Midbrain (tissue), 1 donor: ENCODE measurements at places on chromosomes 2 and 18.

GRCh38 chr18:72056171-72056570, 488.0 kb downstream of the CBLN2 start:
- DNase-seq = no peak

GRCh38 chr18:6751222-6751621, 21.7 kb downstream of the ARHGAP28 start:
- no peak for DNase-seq

DNA sequence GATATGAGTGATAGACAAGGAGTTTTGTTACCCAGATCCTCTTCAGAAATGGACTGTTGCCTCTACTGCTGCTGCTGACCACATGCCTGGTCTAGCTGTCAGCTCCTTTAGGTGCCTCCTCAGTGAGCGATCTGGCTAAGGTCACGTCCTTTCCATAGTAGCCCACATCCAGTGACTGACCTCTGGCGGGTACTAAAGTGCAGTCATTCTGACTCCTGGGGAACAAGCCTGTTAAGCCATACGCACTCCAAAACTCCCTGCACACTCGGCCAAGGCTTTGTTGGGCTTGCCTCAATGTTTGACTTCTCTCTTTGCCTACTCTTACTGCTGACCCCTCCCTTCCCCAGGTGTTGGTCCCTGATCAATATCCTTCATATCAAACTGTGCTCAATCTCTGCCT, 685.2 kb downstream of the IRS1 start:
- no peak for DNase-seq

GRCh38 chr18:22564036-22564435, 146.3 kb upstream of the CTAGE1 start:
- no peak for DNase-seq

DNA sequence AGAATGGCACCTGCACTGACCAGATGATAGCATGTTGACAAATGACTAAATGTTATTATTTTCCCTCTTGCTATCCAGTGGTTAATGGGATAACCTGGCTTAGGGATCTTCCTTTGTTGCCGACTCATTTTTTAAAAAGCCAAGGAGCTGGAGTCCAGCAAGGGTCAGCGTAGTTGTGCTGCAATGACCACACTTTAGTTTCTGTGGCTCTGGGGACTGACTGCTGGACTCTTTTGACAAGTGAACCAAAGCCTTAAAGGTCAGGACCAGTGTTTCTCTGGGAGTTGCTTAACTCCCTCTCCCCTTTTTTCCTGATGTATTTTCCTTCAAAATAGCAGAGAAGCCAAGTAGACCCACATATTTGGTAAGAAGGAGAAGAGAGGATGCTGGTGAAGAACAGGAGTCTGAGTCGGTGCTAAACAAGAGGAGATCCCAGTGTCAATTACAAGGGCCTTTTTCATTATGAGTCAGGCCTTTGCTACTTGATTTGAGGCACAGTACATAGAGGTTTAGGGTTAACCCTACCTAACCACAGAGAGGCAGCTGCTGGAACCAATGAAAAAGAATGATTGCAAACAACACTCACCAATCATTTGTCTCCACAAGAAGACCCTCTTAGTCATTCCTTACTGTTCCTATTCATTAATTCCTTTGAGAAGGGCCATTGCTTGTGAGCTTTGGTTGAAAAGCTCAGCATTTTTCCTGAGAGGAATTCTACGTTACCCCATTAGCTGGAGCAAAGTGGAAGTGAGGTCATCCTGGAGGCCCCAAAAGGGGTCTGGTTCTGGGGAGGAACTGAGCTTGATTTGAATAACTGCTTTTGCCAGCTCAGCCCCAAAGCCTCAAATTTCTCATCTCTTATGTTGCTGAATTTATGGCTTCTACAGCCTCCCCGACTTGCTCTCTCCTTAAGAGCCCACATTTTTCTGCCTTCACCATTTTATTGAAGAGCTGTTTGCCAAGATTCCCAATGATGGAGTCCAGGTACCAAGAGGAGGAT, 137.6 kb upstream of the HNMT start:
- no peak for DNase-seq

- DNase-seq = no peak
Measured at GRCh38 chr2:134275058-134275862, 21.4 kb downstream of the MGAT5 start.

DNA sequence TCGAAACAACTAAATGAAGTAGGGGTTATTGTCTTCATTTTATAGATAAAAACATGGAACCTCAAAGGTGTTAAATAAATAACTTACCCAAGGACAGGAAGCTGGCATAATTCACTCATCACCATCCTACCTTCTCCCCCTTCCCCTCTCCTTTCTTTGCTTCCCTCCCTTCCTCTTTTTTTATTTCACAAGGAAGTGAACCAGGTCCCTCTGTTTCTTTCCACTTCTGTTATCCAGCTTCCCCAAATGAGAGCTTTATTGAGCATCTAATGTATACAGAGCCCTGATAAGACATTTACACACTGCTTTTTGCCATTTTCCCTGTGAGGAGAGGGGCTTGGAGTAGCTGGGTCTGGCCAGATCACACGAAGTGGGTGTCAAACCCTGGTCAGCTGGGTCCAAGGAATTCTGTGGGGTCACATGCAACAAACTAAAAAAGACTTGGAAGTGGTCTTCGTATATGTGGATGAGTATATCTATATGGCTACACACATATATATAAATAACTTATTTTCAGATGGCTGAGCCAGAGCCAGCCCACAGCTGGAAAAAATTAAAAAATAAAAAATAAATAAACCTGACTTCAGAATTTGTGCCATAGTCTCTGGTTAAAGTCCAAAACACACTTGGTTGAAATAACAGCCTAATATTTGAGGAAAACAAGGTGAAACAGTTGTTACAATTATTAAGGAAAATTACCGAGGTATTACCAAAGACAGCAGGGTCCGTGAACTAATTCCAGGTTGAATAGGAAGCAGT, 49.3 kb upstream of the FOSL2 start:
- no peak for DNase-seq

- DNase-seq = no peak
Measured at GRCh38 chr2:217938036-217938435, 64.8 kb downstream of the TNS1 start.

DNA sequence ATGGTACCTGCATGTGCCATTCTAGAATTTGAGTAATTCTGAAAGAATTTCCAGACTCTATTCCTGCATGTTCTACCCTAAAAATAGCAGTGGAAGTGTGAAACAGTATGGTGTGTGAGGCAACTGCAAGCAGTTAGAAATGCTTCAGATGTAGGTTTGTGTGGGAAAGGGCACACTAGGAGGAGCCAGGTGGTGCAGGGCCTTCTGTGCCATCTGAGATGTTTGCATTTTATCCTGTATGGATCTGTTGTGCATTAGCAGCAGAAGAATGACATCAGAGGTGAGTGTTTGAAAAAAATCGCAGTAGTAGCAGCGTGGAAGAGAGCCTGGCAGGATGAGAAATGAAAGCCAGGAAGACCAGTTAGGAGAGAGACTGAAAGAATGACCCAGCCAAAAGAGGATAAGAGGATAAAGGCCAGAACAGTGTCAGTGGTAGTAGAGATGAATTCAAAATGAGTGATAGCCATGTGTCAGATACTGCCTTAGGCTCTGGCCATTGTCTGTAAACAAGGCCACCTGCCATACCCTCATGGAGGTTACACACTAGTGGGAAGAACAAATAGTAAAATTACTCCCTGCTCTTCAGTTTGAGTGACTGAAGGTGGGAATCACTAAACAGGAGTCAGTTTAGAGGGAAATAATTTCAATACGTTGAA, 142.2 kb downstream of the PKP4 start:
- no peak for DNase-seq

- DNase-seq = no peak
Measured at GRCh38 chr2:205041472-205042130, 496.3 kb downstream of the PARD3B start.

DNA sequence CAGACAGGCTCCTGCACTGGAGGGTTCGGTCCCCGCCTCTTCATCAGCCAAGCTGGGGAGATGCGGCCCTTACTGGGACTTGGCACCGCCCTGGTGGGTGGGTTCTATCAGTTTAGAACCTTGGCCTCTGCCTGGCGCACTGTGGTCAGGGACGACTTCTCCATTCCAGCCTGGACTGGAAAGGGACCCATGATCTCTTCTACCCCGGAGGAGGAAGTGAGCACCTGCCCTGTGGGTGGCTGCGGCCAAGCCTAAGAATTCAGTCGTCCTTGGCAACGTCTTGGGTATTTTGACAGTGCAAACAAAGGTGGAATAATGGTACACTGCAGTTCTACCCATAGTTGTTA, 106.9 kb upstream of the CD302 start:
- peak; percentile 11 for DNase-seq

GRCh38 chr2:188798159-188798558, 176.0 kb upstream of the COL3A1 start:
- DNase-seq = no peak

- no peak for DNase-seq
Measured at GRCh38 chr2:73294239-73294638, 891 bp upstream of the EGR4 start.
